ENCODE measurements at places on chromosomes 7 and 10. TPM values are rescaled to one million over a fixed set of nuclear protein-coding genes. Genes with fewer than 3 reads are reported as not detected.

GRCh38 chr10:4270116-4270515 lies 485.1 kb upstream of the KLF6 start:
- H3K27ac ChIP-seq: no peak overlapping the region
- H3K4me1 ChIP-seq: peaks cover 7% of the 10 kb centered on the region
- H3K36me3 ChIP-seq: no peaks in the 10 kb centered on the region

DNA sequence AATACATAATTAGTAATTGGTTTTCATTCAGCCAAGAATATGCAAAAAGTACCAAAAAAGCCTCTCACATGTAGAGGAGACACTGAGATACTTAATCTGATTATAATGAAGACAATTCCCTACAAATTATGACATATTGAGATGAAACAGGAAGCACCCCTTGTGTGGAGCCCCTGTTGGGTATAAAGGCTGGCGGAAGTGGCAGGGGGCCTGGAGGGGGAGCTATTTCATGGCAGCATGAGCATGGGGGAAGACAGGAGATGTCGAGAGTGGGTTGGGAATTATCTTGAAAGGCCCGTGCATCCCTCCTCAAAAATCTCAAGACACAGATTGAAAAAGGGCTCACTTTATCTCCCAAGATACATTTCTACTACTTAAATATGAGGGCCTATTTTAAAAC lies 96.9 kb downstream of the PIP4K2A start:
- H3K4me1 ChIP-seq: peaks cover 66% of the 10 kb centered on the region
- H3K4me3 ChIP-seq: no peak overlapping the region
- DNase-seq: no peak
- H3K27me3 ChIP-seq: no peaks in the 10 kb centered on the region

- H3K36me3 ChIP-seq: no peaks in the 10 kb centered on the region
- no peak overlapping the region for H3K4me3 ChIP-seq
- no peaks in the 10 kb centered on the region for H3K27me3 ChIP-seq
- H3K27ac ChIP-seq: no peak overlapping the region
Observed at GRCh38 chr7:131959106-131959812, 402.8 kb upstream of the PODXL start.

The FASTK gene
- total RNA-seq: 119 TPM

All from B cell (primary cell).